ENCODE measurements at places on chromosomes 1 and 21.

GRCh38 chr1:192401825-192402224 is 85.0 kb downstream of the RGS21 start:
- DNase-seq, result no peak

DNA sequence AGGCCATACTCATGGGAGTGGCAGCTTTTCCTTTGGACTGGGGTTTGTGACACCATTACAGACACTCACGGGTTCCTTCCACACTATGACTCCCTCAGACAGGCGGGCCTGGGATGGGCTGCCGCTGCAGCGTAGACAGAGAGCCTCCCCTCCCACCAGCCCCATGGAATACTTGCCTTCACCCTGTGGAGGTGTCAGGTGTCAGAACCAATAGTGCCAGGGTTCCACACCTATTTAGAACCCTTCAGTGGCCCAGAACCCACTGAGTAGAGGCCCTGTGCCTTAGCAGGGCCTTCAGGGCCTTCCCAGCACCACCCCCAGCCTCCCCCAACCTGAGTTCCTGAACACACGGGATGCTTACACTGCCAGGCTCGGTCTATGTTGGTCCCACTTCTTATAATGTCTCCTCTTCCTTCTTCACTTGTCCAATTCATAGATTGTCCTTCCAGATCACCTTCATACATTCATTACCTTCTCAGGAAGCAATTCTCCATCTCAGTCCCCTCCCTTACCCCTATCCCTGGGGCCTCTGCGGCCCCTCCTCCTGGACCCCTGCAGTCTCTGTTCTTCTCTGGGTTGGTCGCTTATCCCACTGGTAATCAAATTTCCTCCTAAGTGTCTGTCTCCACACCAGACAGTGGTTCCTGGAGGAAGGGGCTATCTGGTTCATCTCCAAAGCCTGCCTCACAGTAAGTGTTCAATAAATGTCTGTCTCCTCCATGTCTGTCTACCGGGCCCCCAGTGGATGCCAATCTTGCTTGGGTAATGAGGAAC is 1.4 kb upstream of the RHBG start:
- DNase-seq, result no peak

DNA sequence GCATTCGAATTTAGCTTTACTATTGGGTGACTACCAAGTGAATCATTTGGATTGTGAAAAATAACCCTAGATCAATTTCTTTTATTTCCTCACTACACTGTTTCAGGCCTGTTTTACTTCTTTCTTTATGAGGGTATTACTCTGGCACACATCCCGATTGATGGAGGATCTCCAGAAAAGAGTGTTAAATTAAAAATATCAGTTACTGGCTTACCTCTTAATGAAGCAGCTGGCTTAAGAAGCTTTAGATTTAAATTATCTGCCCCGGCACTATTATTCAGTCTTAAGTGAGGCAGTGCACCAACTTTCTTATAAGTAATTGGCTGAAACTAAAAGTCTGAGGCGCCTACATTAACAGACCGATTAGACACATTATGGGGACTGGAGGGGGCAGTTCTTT is 1097.4 kb downstream of the TTLL7 start:
- DNase-seq, result no peak

GRCh38 chr1:33097137-33097611 is 16.2 kb downstream of the AZIN2 start:
- no peak for DNase-seq

- DNase-seq, result no peak
Observed at GRCh38 chr1:218611916-218612585, 266.9 kb downstream of the TGFB2 start.

GRCh38 chr1:228317891-228318810 is 88.5 kb downstream of the TRIM11 start:
- DNase-seq, result no peak

GRCh38 chr1:16153999-16154673 is 1.7 kb downstream of the EPHA2 start:
- DNase-seq, result no peak

- no peak for DNase-seq
Observed at GRCh38 chr1:234965111-234965510, 163.5 kb downstream of the TOMM20 start.

DNA sequence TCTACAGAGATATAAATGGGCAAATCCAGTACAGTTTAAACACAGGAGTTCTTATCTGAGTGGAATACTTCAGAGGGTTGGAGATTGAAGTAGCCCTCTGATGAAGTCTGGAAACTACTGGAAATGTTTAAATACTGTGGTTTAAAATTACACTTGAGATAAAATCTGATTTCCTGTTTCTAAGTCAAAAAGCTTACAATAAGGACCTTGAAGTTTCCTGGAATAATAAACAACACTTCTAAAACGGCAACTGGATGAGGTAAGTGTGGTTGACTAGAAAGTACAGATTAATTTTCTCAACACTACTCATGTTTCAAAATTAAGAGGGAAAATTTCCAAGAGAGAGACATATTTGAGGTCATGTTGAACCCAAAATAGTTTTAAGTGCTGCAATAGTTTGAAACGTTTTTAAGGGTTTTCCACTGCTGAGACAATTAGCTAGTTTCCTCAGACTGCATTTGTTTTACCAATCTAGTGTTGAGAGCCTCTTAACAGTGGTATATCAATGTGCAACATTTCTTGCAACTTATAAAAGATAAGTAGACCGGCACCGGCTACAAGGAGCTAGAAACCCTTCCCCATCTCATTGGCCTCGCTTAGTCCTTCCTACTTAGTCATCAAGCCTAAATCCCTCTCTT is 27.4 kb downstream of the KCNA3 start:
- DNase-seq, result peak; percentile 66

- DNase-seq, result no peak
Observed at GRCh38 chr1:10082785-10083479, 50.2 kb downstream of the UBE4B start.

DNA sequence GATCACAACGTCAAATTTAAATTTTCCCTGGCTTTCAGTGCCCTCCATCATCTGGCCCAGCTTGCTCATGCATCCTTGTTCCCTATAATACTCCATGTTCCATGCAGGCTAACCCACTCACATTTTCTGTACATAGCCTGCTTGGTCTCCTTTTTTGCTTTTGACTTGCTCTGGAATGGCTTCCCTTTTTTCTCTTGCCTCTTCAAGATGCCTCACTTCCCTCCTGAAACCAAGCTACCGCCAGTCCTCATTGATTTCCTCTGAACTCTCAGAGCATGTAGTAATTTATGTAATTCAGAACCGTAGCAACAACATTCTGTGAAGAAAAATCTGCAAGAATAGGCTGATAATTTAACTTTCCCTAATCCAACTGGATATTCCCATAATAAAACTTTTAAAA is 10.3 kb downstream of the CAP1 start:
- no peak for DNase-seq

DNA sequence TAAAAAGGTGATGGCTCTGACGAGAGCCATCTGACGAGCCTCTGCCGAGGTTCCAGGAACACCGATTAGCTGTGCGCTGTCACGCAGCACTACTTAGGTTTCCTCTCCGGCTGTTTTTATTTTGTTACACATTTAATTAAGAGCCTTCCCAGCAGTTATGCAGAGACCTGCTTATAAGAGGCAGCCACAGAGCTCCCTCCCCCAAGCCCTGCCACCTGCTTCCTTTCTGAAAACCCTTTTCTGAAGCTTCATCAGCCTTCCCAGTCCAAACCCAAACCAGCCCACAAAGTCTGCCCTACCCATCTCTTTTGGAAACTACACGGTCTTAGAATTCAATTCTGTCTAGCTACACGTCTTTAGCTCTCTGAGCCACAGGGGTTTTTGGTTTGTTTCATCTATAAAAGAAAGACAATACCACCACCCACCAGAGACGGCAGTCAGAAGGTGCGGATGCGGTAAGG is 49.1 kb downstream of the ERI3 start:
- no peak for DNase-seq

- DNase-seq, result no peak
Observed at GRCh38 chr1:58584082-58584895, 7.2 kb upstream of the TACSTD2 start.

- no peak for DNase-seq
Observed at GRCh38 chr1:3127738-3128137, 58.7 kb downstream of the PRDM16 start.

GRCh38 chr1:165467706-165468105 is 22.8 kb upstream of the RXRG start:
- no peak for DNase-seq

DNA sequence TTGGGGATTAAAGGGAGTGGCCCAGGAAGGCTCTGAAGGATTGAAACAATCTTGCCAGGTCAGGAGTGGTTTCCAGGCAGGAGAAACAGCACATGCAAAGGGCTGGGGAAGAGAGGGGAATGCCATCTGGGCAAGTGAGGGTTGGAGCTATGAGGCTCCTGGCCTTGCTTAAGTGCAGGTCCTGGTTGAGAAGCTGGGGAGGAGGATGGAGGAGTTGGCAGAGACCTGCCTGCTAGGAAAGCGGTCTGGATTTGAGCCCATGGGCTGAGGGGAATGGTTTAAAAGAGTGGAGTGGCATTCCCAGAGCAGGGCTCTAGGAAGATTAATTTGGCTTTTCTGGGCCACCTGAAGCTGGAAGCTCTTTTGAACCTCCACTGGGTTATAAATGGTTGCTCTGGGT is 9.2 kb downstream of the IGSF21 start:
- DNase-seq, result no peak

DNA sequence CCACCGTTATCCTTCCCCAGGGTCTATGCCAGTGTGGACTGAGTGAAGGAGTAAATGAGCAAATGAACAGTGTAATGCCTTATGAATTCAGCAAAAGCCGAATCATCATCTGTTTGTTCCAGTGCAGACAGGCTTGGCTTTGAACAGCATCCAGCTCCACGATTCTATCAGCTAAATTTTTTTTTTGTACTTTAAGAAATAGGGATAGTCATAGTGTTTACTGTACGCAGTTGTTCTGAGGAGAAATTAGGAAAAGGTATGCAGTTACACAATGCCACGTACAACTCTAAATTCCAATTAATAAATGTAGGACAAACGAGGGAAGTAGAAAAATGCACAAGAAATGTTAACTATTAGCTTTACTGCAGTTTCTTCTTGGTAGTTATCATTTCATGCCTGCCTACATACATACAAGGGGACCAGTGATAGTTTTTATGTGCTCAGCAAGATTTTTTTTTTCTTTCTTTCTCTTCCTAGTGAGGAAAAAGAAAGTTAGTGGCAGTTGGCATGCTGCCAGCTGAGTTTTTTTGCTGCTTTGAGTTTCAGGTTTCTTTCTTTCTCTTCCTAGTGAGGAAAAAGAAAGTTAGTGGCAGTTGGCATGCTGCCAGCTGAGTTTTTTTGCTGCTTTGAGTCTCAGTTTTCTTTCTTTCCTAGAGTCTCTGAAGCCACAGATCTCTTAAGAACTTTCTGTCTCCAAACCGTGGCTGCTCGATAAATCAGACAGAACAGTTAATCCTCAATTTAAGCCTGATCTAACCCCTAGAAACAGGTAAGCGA is at the start of gene IFI44L:
TSS of gene IFI44L (plus strand) at position 646 of the 777 bp plus-strand sequence. CDS start 7,468 bp downstream, outside the sequence.
- DNase-seq, result peak; percentile 67

GRCh38 chr1:75625795-75626194 is 14.9 kb upstream of the SLC44A5 start:
- no peak for DNase-seq

- no peak for DNase-seq
Observed at GRCh38 chr1:228094432-228095016, 8.6 kb downstream of the C1orf35 start.

- no peak for DNase-seq
Observed at GRCh38 chr1:156928043-156928602, 7.7 kb downstream of the LRRC71 start.

DNA sequence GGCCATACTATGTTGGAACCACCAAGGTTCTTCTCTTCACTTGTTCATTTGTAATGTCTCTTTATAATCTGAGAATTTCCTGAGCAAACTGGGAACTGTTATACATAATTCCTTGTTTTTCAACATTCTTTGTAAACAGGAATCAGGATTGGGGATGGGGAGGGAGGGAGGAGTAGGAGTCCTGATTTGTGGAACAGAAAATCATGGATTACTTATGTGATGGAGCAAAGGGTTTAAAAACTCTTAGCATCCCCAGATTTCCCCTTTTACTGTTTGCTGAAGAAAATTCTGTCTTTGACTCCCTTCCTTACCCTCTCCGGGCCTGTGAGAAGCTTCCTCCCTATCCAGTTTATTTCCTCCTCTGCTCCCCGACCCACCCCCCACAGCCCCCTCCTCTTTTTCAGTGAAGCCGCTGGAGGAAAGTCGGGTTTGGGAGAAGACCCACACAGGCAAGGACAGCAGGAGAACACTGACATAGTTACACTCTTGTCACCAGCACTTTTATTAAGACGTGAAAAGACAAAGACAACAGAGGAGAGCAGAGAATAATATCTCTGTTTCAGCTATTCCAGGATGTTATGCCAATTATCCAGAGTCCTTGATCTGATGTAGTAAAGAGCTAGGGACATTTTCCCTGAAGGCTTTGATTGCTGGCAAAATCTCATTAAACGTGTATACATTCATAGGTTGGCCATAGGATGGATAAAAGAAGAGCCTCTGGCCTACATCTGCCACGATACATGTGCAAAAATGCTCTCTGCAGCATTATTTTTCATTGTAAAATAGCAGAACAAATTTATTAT is 4.6 kb upstream of the NBPF1 start:
- DNase-seq, result no peak

DNA sequence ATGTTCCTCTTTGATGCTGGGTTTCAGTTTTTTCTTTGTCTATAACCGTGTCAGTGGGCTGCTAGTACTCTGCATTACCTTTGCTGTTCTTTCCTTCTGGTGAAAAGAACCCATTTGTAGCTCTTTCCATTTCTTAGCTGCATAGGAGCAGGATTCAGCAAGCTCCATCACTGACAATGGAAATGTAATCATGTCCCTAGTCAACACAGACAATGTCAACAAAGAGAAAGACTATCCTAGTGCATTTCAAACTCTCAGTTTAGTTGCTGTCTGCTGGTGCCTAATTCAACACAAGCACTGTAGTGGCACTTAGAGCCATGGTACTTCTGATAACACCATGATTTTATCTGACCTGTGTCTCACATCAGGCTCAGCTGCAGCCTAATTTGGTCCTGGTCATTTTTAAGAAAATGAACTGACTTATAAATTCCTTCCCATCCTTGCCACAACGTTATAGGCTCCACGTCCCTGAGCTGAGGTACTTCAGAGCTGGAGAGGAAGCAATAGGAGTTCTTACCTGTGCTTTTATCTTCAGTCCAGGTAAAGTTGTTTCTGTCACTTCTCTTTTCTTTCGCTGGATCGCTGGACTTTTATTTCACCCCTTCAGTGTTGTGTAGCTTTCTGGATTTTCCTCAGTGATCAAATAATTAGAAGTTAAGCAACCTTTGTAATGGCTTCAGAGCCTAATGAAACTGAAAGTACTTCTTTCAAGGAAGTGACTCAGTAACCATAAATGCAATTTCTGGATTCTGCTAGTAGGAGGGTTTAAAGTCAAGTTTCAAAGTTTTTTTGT is at the start of gene GBP3:
TSS of gene GBP3 (minus strand) at position 700 of the 793 bp plus-strand sequence. CDS start 2,145 bp downstream, outside the sequence.
- DNase-seq, result peak; percentile 57

DNA sequence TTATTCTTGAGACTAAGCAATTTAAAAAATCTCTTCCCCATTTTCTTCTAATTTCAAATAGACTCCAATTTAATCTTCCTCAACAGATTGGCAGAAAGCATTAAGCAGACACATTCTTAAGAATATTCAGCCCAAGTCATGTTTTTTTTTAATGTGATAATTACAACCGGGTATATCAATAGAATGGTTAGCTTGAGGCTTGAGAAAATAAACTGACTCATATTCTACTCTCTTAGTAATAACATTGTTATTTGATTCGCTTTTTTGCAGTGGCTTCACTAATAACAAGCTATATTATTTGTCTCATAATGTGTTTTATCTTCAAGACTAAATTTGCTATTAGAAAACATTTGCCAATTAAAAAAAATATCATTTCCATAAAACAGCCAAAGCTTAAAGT is 488.6 kb upstream of the RGS18 start:
- no peak for DNase-seq

GRCh38 chr1:213643360-213643759 is 344.4 kb upstream of the PROX1 start:
- no peak for DNase-seq

Measured in CD4-positive, alpha-beta T cell treated with Interleukin-12 subunit alpha and Interleukin-12 subunit beta, for 1 hour (primary cell).